ENCODE measurements at places on chromosomes 1 and 21.

DNA sequence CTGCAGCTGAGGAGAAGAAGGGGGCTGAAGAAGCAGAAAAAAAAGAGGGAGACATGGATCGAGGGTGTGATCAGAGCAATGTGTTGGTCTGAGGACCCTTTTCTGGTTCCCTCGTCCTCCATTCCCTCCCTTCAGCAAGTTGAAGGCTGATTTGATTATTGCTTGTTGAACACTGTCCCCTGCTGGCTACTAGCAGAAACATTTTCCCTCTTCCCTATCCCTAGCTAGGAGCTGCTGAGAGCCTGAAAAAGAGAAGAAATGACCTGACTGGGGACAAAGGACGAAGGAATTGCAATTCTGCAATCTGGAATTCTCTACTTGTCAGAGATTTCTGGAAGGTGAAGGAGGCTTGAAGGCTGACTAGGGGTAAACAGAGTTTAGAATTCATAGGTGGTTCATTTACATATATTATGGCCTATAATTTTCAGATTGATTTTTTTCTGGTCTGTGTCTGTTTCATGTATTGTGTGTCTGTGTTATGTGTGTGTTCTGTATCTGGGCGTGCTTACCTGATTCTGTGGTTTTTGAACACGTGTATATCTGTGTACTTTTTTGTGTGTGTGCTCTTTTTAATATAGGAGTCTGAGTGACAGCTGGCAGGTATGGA is 9.8 kb downstream of the NHLH1 start:
- no peak for DNase-seq

DNA sequence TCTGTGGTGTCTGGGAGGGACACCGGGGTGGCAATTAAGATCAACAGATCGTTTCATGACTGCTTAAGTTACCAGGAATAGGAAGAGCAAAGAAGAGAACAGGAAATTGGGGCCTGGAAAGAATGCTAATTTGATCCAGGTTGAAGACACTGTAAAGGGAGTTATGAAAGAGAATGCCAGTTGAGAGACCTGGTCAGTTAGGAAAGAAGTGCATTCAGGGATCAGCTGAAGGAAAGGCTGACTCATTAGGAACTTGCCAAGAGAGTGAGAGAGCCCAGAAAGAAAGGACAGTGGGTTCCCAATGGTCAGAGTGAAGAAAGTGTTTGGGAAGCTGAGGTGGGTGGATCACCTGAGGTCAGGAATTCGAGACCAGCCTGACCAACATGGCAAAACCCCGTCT is 119.6 kb downstream of the UBE2U start:
- DNase-seq, result no peak

- DNase-seq, result no peak
Measured at GRCh38 chr1:23341931-23342692, 2.0 kb downstream of the HNRNPR start.

DNA sequence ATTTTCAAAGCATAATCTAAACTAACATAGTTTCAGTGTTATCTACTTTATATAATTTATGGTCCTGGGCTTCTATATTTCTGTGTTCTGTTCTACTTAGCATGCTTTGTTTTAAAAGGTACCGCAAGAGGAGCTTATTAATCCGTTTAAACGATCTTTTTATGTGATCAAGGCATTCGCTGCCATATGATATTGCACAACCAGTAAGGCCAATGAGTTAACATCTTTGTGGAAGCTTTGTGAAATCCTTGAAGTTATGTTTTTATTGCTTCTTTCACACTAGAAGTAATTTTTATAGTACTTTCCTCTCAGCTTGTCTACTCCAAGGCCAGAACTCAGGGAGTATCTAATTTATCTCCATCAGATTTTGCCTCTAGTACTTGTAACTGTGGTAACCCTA is 8.9 kb downstream of the LRRC8C start:
- no peak for DNase-seq

DNA sequence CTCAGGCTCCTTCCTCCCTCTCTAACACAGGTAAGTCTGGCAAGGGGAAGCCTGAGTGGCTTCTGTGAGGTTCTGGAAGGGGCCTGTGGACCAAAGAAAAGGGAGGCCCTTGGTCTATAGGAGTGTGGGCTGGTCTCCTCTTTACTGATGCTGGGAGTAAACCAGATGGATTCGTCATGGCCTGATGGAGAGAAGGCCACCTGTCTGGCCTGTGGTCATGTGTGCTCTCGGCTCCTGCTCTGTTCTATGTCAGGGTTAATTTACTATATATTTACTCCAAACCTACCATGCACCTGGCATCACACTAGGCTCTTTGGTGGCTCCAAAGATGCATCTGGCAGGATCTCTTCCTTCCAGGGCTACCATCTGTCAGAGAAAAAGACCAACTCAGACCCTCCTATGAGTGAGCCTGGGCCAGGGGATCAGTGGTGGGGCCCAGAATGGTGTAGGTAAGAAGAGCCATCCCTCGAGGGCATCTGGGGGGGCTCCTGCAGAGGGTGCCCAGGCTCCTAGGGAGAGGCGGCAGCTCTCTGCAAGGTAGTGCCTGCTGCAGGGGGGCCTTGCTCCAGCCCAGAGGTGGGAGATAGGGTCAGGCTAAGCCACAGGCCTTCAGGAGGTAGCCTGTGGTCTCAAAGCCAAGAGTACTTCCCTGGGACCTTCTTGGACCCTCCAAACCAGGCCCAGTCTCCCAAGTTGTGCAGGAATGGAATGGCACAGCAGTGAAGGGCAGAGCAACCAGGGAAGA is 68.2 kb upstream of the SELENON start:
- no peak for DNase-seq

- DNase-seq, result no peak
Measured at GRCh38 chr1:204495078-204495753, 611 bp upstream of the PIK3C2B start.

GRCh38 chr1:6260961-6261614 is at the start of gene GPR153:
TSS of gene GPR153 (minus strand) at chr1:6261098. CDS start at chr1:6254905, 6,193 bp downstream.
- DNase-seq, result no peak

DNA sequence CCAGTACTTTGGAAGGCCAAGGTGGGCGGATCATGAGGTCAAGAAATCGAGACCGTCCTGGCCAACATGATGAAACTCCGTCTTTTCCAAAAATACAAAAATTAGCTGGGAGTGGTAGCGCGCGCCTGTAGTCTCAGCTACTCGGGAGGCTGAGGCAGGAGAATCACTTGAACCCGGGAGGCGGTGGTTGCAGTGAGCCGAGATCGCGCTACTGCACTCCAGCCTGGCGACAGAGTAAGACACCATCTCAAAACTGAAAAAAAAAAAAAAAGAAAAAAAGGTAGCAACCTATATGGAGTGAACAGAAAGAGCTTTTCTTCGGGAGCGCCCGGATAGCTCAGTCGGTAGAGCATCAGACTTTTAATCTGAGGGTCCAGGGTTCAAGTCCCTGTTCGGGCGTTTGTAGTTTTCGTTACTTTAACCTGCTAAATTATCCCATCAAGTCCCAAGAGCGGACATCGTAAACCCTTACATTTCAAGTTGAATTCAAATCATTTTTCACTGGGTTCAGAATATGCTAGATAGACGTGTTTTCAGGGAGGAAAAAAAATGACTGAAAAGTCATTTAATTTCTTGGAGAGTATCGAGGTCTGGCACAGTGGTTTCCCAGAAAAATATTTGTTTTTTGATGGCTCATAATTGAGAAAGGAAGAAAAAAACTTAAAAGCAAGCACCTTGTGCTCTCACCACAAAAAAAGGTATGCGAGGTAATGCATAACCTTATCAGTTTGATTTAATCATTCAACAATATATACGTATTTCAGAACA is 9.8 kb upstream of the MDM4 start:
- no peak for DNase-seq

DNA sequence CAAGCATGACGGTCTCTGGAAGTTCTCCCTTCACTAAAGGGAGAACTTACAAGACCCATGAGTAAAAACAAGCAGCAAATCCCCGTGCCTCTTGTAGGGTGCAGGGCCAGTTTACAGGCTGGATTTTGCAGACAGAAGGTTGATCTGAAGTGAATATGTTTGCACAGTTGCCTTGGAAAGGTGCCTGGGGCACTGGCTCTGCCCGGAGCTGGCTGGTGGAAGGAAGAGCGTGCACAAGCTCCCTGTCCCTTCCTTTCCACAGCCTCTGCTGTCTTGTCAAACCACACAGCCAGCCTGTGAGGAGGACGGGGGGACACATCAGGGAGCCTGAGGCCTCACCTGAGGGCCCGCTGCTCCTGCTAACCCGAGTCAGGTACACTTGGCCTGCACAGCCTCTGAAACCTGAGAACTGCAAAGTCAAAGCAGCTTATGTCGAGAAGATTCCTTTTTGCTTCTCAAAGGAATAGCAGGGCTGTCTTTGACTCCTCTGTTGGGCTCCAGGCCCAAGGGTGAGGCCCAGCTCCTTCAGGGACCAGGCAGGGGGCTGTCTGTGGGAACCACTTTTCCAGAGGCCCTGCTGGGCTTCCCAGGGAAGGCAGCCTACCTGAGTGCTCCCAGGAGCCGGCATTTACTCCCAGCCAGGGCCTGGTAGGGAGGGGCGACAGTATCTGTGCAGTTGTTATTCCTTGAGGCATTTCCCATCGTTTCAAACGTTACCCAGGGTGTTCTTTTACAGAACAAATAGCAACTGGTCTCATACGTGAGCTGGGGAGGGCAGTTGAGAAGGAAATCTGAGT is 251.5 kb downstream of the SIPA1L2 start:
- DNase-seq, result no peak

- DNase-seq, result no peak
Measured at GRCh38 chr1:167426716-167427115, 91.6 kb downstream of the CD247 start.

DNA sequence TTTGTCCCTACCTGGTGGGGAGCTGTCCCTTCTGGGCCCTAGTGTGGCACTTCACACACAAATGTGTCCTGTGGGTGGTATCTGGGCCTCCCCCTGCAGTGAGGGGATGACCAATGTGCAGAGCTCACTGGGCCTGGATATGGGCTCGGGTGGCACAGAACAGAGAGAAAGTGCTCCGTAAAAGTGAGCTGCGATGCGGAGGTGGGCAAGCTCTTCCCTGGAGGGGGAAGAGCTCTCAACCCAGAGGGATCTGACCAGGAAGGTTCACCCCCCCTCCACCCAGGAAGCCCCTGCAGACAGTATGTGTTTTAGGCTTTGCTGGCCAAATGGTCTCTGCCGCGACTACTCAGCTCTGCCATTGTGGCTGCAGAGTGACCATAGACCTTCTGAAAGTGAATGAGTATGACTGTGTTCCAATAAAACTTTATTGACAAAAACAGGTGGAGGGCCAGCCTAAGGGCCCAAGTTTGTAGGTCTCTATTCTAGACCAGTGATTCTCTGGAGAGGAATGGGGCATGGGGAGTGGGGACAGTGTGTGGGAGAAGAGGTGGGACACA is 8.6 kb upstream of the ITGB2 start:
- DNase-seq, result no peak

- DNase-seq, result peak; percentile 83
Measured at GRCh38 chr1:203765029-203765837, at the start of gene LAX1. TSS of gene LAX1 (plus strand) at chr1:203765183. CDS start at chr1:203765566, 383 bp downstream.

GRCh38 chr1:22789356-22789994 is 78.8 kb downstream of the EPHB2 start:
- DNase-seq, result no peak

- no peak for DNase-seq
Measured at GRCh38 chr1:103371234-103371633, 154.3 kb upstream of the RNPC3 start.

All from T-helper 2 cell (primary cell).